Cardiac muscle cell (in vitro differentiated cells and primary cell): ENCODE measurements at places on chromosomes 5 and 9. TPM values are rescaled to one million over a fixed set of nuclear protein-coding genes. Genes with fewer than 3 reads are reported as not detected.

Gene PTCH1
- 8.3 and 13.9 TPM in 2 replicates for total RNA-seq

Gene GCNT4
- 0.07 and 0.18 TPM in 2 replicates for total RNA-seq

Gene HMMR
- total RNA-seq, result 7.8 and 46.5 TPM in 2 replicates

Gene DDX4
- total RNA-seq, result not detected in 2 replicates

- peak; percentile 26 for DNase-seq
Observed at GRCh38 chr9:127417131-127418036, 6.8 kb upstream of the ZNF79 start.

DNA sequence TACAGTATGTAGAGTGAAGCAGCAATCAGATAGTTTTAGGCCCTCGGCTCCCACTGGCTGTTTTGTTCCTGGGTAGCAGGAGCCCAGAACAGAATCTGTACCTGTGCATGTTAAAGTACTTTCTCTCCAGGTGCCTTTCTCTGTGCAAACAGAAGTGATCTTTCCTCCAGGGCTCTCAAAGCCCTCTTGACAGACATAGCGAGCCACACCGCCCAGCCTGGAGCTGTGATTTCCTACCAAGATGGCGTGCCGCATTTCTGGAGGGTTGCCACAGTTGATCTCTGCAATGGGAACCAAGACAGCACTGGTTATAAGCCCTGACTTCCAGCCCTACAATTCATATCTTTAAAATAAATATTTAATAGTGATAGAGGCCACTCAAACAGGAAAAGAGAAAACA lies 50.9 kb downstream of the SUSD1 start:
- DNase-seq, result no peak

DNA sequence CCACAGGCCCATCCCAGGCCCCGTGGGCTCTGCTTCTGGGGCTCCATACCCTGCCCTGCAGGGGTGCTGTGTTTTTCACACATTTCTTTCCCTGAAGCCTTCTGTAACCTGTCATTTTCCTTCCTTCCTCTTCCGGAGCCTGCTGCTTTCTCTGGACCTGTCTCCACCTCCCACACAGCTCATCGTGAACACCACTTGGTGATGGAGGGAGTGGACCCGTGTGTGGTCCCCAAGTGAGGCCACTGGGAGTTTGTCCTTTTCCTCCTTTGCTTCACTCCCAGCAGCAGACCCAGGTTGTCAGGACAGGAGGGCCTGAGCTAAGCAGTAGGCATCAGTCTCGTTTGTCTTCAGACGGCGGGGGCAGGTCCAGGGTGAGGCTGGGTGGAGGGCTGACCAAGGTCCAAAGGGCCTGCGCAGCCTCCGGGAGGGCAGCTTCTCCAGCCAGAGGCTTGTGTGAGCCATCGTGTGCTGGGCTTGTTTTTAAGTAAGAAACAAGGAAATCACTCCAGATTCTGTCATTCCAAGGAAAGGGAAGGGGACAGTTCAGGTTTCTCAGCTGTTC lies 5.8 kb upstream of the POMT1 start:
- no peak for DNase-seq

DNA sequence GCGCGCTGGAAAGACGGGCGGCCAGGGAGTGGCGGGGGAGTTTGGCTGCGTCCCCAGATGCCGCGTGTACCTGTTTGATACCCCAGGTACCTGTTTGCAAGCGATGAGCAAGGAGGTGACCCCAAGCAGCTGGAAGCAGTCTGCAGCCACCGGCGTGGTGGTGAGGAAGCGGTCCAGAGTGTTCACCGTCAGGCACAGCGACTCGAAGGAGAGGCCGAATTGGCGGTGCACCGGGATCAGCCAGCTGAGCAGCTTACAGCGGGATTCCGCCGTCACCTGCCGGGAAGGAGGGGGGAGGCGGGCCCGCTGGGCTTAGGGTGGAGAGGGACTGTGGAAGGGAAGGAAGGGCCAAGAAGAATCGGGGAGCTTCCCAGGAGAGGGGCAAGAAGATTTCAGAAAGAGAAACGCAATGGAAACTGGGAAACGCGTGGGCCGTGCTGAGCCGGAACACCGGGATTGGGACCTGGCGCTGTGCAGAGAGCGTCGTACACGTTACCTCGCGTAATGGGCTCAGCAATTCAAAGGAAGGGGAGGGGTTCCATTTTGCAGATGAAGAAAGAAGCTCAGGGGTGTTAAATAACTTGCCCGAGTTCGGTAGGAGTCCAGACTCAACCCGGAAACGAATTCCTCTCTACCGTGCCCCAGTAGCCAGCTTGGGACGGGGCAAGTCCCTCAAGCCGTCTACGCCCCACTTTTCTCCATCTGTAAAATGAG lies 980 bp downstream of the CCNO start:
- peak; percentile 43 for DNase-seq

- DNase-seq, result no peak
Observed at GRCh38 chr5:34867660-34868059, 28.7 kb downstream of the TTC23L start.

DNA sequence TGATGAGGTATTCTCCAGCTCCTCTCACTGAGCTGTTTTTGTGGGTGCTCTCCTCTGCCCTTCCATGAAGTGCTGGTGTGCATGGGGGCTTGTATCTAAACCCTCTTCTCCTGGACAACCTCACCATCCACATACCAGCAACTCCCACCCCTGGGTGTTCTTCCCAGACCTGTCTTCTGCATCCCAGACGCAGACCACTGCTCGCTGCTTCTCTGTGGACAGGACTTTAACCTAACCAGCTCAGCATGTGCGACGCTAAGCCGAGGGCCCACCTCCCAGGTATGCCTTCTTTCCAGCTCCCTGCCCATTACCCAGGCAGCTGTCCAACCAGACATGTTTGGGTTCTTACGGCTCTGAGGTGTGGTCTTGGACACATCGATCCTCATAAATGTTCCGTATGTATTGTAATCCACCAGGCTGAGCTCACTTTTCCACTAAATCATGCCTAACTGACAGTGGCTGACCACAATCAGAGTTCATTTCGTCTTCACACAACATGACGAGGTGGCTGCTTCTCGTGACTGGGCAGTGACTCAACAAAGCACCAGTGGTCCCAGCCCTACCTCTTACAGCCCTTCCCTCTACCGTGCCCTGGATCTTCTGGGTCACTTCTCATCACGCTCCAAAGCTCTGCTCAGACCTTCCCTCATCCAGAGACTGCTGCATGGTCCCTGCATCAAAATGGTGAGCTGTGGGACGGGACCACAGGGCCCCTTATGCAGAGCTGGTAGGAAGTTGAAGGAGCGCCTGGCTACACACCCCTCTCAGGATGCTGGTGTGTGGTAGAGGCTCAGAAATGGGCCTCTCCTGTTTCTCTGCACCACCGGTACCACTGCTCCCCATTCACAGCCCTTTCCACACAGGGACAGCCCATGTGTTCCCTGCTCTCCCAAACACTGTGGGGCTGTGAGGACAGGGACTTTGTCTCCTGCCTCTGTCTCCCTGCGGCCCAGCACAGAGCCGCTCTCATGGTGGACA lies 9.6 kb upstream of the PTGES2 start:
- DNase-seq, result no peak

DNA sequence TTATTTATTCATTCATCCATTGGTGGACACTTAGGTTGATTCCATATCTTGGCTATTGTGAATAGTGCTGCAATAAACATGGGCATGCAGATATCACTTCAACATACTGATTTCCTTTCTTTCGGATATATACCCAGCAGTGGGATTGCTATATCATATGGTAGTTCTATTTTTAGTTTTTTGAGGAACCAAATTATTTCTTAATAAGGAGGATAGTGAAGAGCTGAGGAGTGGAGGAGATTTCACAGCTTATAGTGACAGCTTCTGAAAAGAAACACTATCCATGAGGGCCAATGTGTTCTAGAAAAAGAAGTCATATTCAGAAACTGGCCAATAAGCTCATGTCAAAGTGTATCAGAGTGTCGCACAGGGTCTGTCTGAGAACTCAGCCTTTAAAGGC lies 183.3 kb downstream of the SEC61B start:
- DNase-seq, result no peak

- no peak for DNase-seq
Observed at GRCh38 chr5:59246145-59246869, 647.2 kb downstream of the PDE4D start.

DNA sequence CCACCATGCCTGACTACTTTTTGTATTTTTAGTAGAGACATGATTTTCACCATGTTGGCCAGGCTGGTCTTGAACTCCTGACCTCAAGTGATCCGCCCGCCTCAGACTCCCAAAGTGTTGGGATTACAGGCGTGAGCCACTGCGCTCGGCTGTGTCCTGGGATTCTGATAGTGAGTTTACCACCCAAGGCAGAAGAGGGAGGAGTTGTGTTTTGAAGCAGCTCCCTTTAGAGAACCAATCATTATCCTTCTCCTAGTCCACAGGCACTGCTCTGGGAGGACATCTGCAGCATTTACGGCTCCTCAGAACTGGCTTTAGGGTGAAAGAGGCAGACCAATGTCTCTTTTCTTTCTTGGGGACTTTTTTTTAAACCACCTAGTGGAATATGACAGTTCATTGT lies 5.7 kb downstream of the C9orf152 start:
- no peak for DNase-seq

- DNase-seq, result no peak
Observed at GRCh38 chr5:61906820-61907219, 399.2 kb upstream of the KIF2A start.

GRCh38 chr5:1834022-1834551 lies 32.9 kb downstream of the NDUFS6 start:
- DNase-seq, result no peak

DNA sequence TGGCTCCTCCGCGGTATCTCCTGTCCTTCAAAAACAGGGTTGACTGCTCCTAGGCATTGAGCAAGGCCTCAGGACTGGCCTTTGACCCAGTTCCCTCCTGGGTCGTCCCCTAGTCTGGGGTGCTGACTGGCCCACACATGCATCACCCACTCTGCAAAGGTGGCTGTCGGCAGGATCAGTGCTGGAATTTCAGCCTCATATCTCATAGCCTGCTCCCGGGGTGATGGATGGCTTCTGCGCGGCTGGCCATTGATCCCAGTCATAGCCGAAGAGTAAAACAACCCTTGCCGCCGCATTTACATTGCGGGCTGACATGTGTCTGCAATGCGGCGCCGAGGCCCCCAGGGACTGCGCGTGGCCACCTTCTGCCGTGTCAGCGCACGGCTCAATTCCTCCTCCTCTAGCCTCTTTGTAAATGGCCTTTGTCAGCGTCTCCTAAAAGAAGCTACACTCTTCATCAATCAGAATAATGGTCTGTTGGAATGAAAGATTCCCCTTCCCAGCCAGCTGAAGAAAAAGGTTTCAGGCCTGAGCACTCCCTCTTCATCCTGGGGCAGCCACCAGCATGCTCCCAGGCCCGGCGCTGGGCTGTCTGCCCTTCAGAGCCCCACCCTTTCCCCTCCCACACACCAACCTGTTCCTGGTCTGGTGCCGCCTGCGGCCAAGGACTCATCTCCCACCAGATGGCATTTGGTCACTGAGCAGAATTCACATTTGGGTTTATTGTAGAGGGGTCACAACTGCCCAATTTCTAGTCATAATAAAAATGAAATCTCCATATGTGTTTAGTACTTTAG lies 159.0 kb downstream of the PJA2 start:
- DNase-seq, result no peak

- peak; percentile 45 for DNase-seq
Observed at GRCh38 chr5:141969783-141970771, 1.2 kb downstream of the RNF14 start.

- DNase-seq, result no peak
Observed at GRCh38 chr5:135248801-135249231, 150.2 kb downstream of the MACROH2A1 start.

- DNase-seq, result peak; percentile 77
Observed at GRCh38 chr9:95268681-95269080, 48.8 kb downstream of the FANCC start.

DNA sequence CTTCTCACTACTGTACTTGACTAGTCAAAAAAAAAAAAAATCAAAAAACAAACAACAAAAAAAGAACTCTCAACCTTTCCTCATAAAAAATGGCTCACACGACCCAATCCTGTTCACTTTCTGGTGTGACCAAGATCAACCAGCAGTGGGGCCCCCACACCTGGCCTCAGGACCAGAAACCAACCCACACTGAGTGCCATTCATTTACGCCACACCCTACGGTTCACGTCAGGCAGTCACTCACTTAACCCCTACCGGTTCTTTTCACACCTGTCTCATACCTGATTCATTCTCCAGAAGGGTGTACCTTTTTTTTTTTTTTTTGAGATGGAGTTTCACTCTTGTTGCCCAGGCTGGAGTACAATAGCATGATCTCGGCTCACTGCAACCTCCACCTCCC lies 5.7 kb downstream of the SUSD1 start:
- DNase-seq, result no peak

GRCh38 chr5:73716284-73716808 lies 90.3 kb downstream of the ARHGEF28 start:
- DNase-seq, result no peak

- DNase-seq, result no peak
Observed at GRCh38 chr5:95283022-95283615, 1.8 kb downstream of the MCTP1 start.

DNA sequence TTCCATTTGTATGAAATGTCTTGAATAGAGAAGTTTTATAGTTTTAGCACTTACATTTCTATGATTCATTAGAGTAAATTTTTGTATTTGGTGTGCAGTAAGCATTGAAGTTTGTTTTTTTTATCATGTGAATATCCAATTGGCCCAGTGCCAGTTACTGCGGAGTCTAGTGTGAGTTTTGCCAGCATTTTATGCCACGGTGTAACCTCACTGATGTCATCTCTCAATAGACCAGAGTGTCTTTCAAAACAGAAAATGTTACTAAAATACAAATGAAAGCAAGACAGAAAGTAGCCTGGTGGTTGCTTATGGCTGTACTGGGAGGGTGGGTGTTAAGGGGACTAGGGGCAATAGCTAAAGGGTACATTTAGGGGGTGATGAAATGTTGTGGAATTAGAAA lies 62.8 kb downstream of the IPPK start:
- no peak for DNase-seq

GRCh38 chr9:23219471-23219870 lies 606.6 kb downstream of the ELAVL2 start:
- no peak for DNase-seq

DNA sequence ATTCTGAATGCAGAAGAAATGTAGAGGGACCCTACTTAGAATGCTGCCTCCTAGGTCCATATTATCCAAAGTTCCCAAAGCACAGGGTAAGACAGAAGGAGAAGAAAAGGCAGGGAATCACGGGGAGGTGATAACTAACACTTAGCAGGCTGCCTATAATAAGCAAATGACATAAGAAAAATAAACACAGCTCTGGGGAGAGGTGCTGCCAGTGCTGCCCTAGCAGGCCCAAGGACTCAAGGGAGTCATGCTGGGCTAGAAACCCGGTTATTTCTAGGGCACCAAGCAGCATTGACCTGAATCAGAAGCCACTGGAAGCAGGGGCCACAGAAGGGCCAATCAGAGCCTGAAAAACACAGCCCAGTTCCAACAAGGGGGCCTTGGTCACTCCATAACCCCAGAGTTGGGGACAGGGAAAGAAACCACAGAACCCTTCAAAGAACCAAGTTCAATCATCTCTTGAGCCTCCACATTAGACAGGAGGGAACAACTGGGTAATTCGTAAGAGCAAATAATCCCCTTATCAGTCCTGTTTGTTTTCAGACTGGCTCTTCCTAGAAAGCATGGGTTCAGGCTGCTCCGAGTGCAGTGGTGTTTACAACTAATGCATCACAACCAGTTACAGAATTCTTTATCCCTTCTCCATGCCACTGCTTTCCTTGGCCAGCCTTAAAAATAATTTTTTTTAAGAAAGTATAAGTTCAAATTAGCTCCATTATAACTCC lies 24.0 kb downstream of the NRG2 start:
- DNase-seq, result no peak

- no peak for DNase-seq
Observed at GRCh38 chr9:114261987-114262386, 60.9 kb upstream of the ORM1 start.

GRCh38 chr5:119409235-119409815 lies 43.0 kb upstream of the HSD17B4 start:
- no peak for DNase-seq

- DNase-seq, result no peak
Observed at GRCh38 chr9:15344191-15344590, 37.2 kb upstream of the TTC39B start.

GRCh38 chr9:132230605-132231004 lies 68.7 kb downstream of the NTNG2 start:
- no peak for DNase-seq
